ENCODE measurements at places on chromosomes 6 and 20.

GRCh38 chr20:5463007-5463686, 146.4 kb upstream of the PROKR2 start:
- no peak for DNase-seq

DNA sequence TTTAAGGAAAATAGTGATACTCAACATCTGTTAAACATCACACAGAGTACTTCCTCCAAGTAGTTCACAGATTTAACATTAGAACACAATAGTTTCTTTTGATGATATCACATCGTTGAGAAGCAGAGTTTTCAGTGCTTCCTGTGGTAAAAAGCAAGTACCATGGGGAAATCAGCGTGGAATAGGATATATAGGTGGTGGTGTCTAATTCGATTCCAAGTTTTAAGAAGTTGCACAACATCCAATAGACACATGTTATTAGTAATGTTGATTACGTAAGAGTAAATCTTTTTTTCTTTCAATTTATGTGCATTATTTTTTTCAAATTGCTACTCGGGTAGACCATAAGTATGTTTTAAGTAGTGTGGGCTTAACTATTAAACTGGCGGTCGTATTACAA, 360.7 kb downstream of the NKAIN2 start:
- no peak for DNase-seq

DNA sequence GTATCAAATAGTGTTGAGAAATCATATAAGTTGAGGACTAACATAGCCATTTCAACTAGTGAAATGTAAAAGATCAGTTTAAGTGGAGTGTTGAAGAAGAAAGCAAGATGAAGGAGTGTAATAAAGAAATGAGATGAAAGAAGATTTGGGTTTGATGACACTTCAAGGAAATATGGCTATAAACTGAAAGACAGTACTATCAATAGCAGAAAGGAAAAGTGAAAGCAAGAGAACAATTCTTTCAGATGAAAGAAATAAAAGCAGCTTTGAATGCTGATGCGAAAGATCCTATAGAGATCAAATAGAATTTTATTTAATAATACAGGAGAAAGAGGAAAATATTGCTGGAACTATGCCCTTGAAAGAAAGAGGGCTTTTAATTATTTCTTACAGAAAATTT, 92.8 kb upstream of the PRSS16 start:
- DNase-seq = peak; percentile 32

GRCh38 chr6:97473979-97474378, 191.0 kb upstream of the MMS22L start:
- DNase-seq = no peak

DNA sequence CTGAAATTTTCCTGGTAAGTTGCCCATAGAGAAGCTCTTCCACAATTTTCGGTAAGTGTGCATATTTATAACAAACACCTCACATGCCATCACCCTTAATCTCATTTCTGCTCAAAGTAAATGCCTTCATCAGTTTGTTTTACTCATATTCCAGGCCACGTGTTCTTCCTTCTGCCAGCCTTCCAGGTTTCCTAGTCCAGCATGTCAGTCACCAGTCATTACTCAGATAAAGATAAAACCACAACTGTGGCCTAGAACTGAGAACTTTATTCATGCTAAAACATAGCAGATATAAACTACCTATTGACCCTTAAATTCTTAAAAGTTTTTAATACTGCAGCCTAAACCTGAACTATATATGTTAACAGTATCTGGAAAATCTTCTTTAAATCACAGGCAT, 149.5 kb upstream of the SLC22A16 start:
- DNase-seq = no peak

DNA sequence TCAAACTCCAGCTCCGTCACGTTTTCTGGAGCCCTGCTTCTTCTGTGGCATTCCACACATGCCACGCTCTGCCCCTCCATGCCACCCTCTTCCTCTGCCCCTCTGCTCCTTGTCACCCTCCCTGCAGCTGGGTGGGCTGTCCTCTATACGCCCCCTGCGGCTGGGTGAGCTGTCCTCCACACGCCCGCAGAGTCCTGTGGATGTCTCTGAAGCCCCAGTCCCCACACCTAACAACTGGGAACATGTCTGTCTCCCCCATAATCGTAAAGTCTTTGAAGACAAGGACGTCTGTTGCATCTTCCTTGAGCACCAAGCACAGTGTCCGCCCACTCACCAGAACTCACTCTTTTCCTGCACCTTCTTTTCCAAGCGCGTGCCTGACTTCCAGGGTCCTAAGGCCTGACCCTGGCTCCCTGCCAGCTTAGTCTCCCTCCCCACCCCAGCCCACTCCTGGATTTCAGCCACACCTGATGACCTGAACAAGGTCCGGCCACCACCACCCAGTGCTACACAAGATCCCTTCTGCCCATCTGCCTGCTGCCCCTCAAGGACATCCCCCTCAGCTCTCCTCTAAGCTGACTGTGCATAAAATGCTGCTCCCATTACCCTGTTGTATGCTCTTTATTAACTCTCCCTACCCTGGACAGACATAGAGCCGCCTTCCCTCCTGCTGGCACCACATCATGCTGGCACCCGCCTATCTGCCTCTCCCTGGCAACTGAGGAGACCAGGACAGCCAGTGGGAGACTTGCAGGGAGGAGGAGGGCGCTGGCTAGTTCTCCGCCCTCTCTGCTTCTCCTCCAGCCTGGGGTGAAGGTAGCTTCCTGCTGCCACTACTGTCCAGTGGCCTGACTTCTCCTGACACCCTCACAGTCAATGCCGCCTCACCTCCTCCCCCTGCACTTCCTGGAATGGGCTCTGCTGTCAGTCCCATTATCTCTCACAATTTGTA, 10.7 kb upstream of the PRR18 start:
- DNase-seq = no peak

DNA sequence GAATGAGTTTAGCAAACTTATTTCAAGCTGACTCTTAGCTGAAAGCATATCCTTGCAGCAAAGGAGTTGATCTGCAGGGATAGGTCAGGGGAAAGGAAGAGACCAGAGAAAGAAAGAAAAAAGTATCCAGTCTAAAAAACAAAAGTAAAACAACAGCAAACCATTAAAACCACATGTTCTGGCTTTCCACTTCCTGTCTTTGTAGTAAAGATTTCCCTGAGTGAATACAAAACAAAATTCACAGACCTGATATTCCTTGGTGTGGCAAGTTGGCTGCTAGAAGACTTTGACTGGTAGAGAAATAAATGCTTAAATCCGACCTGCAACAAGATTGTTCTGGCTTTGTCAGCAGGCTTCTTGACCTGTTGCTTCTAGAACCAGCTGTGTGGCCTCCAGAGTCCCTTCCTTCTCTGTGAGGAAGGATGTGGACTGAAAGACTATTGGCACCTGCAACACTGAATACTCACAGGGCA, 23.4 kb upstream of the MCM3 start:
- peak; percentile 40 for DNase-seq

- no peak for DNase-seq
These were observed 64.0 kb downstream of the JAG1 start for GRCh38 chr20:10609770-10610169.

- DNase-seq = peak; percentile 38
These were observed 37.6 kb upstream of the ZBP1 start for GRCh38 chr20:57657535-57658446.

GRCh38 chr6:116073765-116074440, 13.2 kb upstream of the FRK start:
- DNase-seq = no peak

- no peak for DNase-seq
These were observed 123.3 kb downstream of the QRSL1 start for GRCh38 chr6:106752641-106753040.

DNA sequence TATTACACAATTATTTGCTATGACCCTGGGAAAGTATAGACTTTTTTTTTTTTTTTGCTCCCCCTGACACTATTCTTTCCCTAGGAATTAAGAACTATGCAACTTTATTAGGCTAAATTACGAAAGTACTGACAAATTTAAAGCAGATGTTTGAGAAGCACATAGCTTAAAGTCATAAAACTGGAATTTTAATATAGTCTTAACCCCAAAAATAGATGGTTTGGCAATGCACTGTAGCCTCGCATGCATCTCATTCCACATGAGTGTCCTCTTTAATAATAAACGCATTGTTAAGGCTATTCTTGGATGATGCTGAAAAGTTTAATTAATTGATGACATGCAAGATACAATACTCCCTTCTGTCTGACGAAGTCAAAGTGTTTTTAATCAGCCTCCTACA, 49.3 kb downstream of the TBC1D7 start:
- DNase-seq = no peak

DNA sequence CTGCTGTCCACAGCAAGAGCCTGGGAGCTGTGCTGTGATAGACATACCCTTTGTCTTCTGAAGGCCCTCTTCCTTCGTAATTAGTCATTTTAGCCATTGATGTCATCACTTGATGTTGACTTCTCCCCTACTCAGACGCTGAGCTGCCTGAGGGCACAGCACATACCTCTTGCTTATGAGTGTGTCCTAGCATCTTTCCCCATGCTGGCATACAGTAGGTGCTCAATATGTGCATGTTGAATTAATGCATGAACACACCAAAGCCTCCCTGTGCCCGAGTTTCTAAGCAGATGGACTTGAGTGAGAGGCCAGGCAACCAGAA, 35.8 kb upstream of the FAM83D start:
- no peak for DNase-seq

- no peak for DNase-seq
These were observed 28.2 kb downstream of the PDRG1 start for GRCh38 chr20:31923388-31924331.

- no peak for DNase-seq
These were observed 127.5 kb downstream of the ISM1 start for GRCh38 chr20:13348311-13349234.

DNA sequence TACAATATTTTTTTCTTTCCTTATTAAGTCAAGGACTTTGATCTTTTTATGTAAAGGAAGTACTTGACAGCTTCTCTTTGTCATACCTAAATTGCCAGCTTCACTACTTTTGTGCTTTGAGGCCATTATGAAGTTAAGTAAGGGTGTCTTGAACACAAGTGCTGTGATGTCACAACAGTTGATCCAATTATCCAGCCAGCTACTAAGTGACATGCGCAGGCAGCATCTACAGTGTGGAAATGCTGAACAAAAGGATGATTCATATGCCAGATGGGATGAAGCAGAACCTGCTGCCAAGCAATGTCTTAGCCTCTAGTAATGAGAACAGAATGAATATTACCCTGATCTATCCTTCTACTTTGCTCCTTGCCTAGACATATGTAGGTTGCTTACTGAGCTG, 68.3 kb upstream of the TMEM244 start:
- no peak for DNase-seq

GRCh38 chr6:31422587-31422986, 19.2 kb downstream of the MICA start:
- DNase-seq = no peak
